ENCODE measurements at places on chromosomes 3 and 15.

- DNase-seq = no peak
Observed at GRCh38 chr3:3027976-3028567, 82.1 kb downstream of the IL5RA start.

DNA sequence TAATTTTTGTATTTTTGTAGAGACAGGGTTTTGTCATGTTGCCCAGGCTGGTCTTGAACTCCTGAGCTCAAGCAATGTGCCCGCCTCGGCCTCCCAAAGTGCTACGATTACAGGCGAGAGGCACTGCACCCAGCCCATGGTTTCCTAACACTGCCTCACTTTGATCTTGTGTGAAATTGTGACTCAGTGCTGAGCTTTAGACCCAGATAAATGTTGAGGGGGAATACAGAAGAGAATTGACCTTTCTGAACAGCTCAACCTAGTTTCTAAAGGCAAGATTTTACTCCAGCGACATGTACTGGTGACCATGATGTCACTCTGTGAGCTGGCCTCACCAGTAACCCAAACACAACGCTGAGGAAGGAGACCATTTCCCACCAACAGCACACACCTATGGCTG, 73.5 kb downstream of the ATP1B3 start:
- no peak for DNase-seq

GRCh38 chr15:70128414-70129140, 30.9 kb upstream of the TLE3 start:
- DNase-seq = no peak

DNA sequence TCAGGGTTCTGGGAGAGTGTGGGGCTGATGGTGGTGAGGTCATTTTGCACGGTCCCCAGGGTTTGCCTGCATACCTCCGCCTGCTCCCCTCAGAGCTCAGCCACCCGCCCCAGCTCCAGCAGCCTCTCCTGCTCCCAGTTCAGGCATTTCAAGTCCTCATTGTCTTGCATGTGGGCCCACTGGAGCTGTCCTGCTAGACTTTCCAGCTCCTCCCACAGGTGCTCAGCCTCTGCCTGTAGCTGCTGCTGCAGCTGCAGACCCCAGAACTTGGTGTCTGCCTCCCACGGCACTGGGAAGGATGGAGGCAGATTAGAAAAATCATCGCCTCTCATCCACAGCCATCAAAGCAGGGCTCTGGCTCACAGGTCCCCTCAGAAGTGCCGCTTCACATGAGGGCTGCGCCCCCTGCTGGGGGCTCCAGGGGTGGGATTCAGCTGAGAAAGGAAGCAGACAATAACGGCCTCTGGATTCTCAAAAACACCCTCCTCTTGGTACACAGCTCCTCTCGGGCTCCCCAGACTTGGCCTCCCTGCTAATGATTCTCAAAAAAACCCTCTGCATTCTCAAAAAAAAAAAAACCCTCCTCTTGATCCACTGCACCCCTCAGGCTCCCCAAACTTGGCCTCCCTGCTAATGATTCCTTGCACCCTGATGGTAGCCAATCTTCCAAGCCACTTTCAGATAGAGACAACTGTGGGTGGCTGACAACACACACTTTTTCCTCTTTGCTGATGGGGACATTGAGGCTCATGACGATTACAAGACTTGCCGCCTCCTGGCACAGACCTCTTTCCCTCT, 89.3 kb upstream of the C2CD4B start:
- DNase-seq = peak; percentile 68

GRCh38 chr3:166986000-166986399, 394.1 kb downstream of the ZBBX start:
- no peak for DNase-seq

GRCh38 chr3:36215241-36215640, 165.1 kb upstream of the STAC start:
- DNase-seq = no peak

GRCh38 chr3:31300456-31301443, 232.0 kb upstream of the STT3B start:
- no peak for DNase-seq

- no peak for DNase-seq
Observed at GRCh38 chr3:64291345-64291744, 66.1 kb upstream of the PRICKLE2 start.

GRCh38 chr3:186525369-186526255, 18.6 kb downstream of the CRYGS start:
- no peak for DNase-seq

DNA sequence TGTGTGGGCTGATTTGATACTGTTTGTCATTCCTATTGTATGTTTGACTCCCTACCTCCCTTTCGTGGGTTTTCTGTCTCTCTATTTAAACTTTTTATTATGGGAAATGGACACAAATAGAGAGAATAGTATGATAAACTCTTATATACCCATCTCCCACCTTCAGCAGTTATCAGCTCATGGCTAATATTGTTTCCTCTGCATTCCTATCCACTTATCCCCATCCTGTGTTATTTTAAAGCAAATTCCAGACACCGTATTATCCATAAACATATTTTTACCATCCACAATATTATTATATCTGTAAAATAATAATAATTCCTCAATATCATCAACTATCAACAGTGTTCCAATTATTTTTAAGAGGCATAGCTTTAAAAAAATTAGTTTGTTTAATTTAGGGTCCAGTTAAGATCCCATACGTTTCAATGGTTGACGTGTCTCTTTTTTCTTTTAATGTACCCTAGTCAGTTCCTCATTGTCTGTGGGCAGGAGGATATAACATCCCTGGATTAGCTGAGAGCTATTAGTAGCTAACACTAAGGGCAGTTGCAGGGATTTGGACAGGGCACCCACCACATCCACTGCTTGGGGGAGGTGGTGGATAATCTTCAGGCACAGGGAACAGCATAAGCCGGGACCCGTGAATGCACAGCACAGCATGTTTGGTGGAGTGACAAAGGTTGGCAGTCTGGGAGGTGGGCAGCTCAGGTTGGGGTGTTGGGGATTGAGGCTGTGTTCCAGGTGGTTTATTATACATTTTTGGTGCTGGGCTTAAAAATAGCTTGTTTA, 23.5 kb downstream of the PLCL2 start:
- no peak for DNase-seq

DNA sequence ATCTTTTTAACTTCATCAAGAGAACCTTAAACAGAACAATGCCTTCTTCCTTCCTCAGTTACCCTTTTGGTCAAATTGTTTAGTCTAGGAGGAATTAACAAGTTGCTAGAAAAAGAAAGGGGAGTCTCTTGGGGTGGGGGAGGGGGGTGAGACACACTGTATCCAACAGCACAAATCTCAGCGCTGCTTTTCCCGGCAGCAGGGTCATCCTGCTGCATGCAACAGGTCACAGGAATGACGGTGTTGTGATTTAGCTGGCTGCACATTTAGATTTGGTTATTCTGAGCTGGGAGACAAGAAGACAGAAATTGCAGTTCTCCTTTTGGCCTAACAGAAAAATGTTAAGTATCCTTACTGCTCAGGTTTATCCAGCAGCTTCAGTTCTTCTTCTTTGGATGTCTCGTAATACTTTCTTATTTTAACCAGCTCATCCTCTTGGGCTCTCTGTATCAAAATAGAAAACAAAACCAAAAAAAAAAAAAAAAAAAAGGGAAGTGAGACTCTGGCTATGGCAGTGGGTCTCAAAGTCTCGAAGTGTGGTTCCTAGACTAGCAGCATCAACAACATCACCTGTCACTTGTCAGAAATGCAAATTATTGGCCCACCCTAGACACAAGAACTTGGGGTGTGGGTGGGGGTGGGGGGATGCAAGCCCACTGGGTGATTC, 190.5 kb downstream of the GREM1 start:
- DNase-seq = no peak

GRCh38 chr3:120171134-120171873, 77.1 kb upstream of the GSK3B start:
- DNase-seq = no peak

- no peak for DNase-seq
Observed at GRCh38 chr3:107739227-107739626, 216.5 kb downstream of the BBX start.

GRCh38 chr3:177449360-177450006, 252.2 kb upstream of the TBL1XR1 start:
- peak; percentile 37 for DNase-seq

DNA sequence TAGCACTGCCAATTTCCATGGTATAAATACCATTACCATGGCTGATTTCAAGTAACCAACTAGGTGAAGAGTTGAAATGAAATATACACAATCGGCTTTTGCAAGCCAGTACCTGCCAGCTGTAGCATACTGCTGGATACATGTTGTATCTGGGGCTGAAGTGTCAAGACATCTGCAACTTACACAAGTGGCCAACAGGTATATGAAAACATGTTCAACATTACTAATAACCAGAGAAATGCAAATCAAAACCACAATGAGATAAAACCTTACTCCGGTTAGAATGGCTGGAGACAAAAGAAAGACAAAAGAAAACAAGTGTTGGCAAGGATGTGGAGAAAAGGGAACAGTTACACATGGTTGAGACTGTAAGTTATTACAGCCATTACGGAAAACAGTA, 11.6 kb downstream of the ATOSA start:
- no peak for DNase-seq

DNA sequence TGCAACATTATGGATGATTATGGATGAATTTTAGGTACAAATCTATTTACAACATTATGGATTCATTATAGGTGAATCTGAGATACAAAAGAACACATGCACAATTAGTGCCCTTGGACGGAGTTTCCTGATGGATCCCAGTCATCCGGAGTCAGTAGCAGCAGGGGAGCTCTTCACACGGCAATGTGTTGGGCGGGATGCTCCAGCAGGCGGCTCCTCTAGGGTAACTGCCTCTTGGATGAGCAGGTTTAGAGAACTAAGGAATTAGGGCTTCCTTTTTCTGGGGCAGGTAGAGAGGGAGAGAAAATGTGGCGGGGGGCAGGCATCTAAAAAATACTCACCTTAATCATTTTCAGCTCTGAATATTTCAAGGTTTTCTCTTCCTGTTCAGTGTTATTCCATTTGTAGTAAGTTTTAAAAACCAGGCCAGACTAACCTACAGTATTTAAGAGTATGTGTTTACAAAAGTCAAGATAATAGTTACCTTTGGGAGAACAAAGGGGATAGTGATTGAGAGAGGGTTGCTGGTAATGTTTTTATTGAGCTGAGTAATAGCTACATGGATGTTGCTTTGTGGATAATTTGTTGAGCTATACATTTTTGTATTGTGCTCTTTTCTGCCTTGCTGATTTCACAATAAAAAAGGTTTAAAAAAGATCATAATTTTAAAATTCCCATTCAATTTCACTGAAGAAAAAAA, 27.4 kb upstream of the GOLM2 start:
- no peak for DNase-seq

DNA sequence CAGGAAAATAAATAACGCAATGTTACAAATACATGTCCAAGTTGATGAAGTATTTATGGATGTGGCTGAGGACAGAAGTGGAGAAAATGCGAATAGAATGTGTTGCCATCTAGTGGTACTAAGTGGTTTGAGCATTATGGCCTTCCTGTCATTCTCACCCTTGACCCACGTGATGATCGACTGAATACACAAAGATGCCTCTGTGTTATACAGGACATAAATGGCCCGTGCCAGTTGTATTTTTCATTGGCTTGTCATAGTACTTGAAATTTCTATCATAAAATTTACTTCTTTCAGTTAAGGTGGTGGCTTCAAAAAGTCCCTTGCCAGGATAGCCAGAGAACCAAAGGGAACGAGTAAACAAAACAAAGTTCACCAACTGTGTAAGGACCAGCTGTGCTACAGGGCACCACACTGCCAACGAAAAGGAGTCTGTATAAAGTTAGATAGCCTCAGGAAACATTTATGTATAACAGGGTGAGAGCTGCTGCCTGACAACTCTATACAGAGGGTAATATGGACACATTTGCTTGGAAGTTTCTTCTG, 103.7 kb downstream of the MYH15 start:
- no peak for DNase-seq

DNA sequence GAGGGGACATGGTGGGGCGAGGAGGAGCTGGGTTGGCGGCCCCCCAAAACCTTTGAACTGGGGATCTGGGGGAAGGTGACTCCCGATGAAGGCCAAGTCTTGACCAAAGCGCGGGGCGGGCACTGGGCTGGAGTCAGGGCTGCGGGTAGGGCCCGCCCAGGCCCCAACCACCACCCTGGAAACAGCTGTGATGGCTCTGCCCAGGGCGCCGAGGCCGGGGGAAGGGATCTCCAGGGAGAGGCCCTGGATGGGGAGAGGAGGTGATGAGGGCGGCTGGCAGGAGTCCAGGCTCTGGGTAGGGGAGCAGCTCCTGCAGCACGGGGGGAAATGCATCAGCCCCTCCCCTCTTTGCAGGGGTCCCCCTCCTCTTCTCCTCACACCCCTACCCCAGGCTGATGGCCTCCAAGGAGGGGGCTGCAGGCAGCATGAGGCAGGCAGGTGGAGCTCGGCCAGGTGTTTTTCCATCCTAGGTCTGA, 5.9 kb upstream of the C15orf39 start:
- no peak for DNase-seq

- no peak for DNase-seq
Observed at GRCh38 chr15:96593735-96594134, 263.2 kb downstream of the NR2F2 start.

DNA sequence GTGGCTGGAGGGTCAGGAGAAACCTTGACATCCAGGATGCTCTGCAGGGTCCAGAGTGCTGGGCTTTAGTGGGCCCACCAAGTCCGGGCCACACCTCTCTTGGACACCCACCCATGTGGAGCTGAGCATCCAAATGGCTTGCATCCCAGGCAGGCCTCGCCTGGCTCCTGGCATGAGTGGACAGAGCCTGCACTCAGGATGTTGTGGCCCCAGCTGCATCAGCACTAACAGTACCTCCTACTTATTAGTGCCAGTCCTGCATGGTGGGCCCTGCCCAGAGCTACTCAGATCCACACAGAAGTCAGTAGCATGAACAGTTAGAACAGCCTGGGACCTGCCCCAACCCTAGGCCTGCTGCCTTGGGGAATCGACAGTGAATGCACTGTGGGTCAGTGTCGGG, 42.2 kb upstream of the MRPS22 start:
- DNase-seq = no peak

DNA sequence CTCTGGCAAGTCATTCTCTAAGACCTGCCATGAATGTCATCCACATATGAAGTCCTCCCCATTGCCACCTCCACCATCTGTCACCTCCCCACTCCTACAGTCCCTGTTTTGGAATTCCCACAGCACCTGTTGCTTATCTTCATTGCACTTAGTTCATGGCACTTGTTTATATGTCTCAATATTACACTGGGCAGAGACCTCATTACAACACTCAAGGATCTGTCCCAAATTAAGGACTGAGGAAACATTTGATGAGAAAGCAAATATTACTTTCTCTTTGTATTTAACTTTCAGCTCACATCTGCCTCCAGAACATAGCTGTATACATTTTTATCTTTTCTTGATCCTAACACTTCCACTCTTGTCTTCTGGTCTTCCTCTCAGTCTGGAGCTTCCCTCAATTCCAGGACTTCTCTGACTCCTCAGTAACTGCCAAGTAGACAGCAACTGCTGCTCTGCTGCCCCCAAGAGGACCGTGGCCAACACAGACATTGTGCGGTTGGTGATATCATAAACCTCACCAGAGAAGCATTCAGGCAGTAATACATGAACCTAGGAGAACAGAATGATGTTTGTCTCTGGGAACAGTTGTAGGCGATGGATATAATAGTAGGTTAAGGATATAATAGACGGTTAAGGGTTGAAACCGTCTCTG, 45.0 kb upstream of the FGF12 start:
- no peak for DNase-seq
